ENCODE measurements at places on chromosomes 4 and X. TPM values are rescaled to one million over a fixed set of nuclear protein-coding genes. Genes with fewer than 3 reads are reported as not detected.

- peak; percentile 28 for DNase-seq
Measured at GRCh38 chr4:180009316-180009715, 2233.9 kb upstream of the TENM3 start.

DNA sequence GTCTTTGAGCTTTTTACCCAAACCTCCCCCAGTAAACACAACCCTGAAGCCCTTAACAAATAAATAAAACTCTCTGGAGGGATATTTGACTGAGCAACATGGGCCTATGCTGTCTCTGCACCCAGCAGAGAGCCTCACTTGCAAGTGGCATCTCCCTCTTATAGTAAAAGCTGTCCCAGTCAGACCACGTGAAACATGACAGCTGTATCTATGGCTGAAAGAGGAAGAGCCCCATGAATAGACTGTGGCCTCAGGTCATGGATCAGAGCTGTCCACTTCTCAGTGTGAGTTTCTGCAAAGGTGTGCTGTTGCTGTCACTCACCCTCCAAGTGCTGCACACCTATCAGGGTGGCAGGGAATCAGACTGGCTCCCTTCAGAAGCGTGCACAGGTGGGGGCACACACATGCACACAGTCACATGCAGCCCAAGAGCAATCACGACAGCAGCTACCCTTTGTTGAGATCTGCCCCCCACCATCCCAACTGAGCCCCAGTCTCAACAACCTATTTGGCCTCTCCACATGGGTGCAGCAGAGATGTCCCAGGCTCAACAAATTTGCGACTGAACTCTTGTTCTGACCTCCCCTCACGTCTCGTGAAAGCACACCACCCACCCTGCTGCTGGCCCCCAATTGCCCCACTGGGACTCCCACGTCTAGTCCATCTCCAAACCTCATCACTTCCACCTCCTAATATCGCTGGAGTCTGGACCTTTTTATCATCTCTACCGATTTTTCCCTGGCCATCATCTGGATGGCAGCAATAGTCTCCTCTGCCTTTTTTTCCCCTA, 45.6 kb downstream of the NAT8L start:
- DNase-seq, result no peak

DNA sequence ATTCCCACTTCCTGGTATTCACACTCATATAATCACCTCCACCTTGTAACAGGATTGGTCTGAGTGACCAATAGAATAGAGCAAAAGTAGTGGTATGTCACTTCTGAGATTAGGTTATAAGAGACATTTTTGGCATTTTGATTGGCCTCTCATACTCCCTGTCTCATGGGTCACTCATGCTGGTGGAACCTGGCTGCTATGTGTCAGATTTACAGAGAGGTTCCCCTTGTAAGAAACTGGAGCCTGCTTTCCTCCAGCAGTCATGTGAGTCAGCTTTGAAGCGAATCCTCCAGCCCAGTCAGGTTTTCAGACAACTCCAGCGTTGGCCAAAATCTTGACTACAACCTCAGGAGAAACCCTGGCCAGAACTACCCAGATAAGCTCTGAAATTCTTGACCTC, 2.6 kb upstream of the OTUD4 start:
- peak; percentile 41 for DNase-seq

DNA sequence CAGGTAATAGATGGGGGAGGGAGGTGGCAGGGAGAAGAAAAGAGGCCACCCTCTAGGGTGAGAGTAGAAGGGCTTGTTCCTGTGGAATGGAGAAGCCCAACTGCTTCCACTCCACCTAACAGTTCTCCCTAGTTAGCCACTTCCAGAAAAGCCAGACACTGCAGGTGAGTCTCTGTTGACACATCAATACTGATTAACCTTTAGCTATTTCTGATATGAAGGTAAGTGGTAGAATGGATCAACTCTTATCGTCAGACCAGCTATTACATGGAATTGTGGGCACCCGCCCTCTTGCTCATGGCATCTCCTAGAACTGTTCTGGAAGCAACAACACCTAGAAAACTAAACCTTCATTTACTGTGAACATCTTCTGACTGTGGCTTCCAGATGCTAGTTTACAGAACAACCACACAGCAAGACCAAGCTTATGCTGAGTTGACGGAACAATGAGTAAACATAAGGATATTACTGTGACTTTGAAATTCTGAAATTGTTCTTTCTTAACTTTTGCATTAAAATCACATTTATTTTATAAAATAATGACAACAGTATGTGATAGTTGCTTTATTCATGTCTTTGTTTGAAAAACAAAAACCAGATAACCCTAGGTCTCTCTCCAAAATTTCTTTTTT, 44.7 kb downstream of the ANXA3 start:
- no peak for DNase-seq

CFI gene
- total RNA-seq, result 0.28 TPM

SYNPO2 gene
- 1.7 TPM for total RNA-seq

CLDN34 gene
- not detected for total RNA-seq

DNA sequence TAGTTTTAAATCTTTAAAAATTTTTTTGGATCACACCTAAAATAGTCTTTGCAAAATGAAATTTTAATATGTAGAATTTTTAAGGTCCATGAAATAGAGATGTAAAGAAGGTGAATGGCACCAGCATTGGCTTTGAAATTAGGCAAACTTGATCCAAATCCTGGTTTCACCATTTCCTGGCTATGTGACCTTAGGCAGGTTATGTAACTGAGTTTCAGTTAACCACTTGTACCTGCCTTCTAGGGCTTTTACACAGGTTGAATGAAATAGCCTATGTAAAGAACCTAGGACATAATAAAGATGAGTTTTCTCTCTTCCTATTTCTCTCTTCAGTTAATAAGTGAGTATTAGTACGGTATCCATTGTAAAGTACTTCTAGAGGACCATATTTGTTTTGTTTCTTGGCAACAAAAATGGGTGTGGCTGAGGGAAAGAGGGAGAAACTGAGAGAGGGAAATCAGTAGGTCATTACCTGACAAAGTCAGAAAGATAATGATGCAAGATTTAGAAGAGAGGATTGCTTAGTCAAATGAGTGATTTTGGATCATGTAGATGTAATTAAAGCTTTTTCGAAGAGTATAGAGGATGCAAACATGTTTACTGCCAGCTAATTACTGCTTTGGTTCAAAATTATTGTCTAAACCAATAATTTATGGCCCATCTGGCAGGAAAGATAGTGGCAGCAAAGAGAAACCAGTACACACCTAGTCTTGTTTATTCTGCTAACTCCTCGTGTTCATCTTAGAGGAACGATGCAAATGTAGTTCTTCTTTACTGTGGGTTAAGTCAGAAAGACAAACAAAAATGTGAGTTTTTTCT, 81.9 kb downstream of the PDLIM5 start:
- DNase-seq, result no peak

EVC2 gene
- 5.9 TPM for total RNA-seq

- DNase-seq, result no peak
Measured at GRCh38 chr4:126262665-126263064, 947.9 kb downstream of the FAT4 start.

GRCh38 chrX:93695981-93696380, 22.0 kb downstream of the FAM133A start:
- DNase-seq, result no peak

GRCh38 chr4:1577822-1578217, 106.3 kb downstream of the FAM53A start:
- no peak for DNase-seq
